Stimulated activated CD8-positive, alpha-beta memory T cell treated with anti-CD3 and anti-CD28 coated beads, Interleukin-4, amount 100 ng/mL, for 4 hours (primary cell): ENCODE measurements at places on chromosomes 5 and 9.

- DNase-seq: no peak
Measured at GRCh38 chr9:113963017-113963620, 87.0 kb downstream of the ZNF618 start.

DNA sequence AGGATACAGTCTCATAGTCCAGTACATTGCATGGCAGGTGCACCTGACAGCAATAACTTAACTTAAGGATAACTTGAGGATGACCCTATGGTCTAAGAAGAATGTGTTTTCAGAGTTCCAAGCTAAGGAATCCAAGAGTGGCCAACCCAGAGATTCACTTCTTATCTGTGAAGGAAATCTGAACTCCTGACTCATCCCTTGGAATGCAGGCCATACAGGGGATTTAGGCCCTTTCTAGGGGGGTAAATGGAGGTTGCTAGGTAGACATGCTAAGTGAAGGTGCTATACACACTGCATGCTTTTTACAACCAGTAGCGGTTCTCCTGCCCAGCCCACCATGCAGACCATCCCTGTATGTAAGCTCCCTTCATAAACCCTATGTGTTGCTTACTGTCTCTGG is 50.4 kb downstream of the HTR1A start:
- DNase-seq: no peak

DNA sequence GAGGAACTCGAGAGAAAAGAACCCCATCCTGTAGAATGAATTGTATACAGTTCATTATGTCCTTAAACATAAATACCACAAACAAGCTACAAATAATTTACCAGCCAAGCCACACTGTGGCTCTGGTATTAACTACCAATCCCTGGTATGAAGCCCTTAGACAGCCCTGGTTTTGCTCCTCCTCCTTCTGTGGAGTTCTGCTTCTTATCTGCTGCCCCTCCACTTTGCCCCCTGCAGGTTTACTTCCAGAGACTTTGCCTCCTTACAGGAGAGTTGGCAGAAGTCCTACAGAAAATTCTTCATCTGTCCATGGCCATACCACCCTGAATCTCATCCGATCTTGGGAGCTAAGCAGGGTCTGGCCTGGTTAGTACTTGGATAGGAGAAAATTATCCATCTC is 219.8 kb downstream of the ACTL7B start:
- DNase-seq: no peak

DNA sequence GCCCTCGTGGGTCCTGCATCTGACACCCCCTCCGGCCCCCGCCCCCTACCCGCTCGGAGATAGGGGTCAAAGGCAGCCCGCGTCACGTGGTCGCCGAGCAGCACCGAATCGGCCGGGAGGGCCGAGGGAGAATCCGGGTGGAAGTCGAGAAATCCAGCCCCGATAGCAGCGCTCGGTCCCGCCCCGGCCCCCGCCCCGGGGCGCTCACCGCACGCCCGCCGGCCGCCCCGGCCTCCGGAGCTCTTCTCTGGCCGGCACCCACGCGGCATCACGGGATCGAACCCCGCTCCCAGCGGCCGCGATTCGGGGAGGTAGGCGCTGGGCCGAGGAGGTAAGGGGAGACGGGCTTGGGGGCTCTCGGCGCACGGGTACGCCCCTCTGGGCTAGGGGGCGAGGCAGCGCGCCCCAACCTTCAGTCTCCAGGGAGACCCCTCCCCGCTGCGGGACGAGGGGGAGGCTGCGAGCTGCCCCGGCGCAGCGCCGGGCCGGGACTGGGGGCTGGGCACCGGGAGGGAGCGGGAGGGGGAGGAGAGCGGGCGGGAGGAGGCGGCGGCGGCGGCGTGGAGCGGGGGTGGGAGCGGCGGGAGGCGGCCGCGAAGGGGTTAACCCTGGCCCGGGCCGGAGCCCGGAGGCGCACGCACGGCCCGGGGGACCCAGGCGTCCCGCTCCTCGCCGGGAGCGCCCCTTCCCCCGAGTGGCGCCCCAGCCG is 22.1 kb upstream of the NDST1 start:
- no peak for DNase-seq

DNA sequence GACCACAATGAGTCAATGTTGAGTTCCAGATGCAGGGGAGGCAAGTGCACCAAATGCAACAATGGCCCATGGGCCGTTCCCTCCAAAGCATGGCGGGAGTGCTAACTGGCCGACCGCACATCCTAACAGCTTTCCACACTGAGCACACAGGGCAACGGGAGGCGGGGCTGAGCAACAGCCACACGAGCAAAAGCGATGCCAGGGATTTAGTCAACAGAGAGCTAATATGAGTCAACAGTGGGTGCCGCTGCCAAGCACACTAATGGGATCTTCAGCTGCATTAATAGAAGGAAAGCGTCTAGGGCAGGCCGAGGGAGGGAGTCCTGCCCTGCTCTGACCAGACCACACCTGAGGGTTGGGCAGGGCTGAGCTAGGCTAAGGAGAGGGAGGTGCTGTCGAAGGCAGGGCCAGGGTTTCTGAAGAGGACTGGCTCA is 4.6 kb downstream of the EPB41L4B start:
- DNase-seq: no peak

GRCh38 chr5:135150767-135151166 is 116.7 kb upstream of the PITX1 start:
- DNase-seq: no peak

GRCh38 chr5:43643750-43644149 is 40.8 kb downstream of the NNT start:
- DNase-seq: no peak

GRCh38 chr9:126085170-126085569 is 241.5 kb upstream of the MVB12B start:
- no peak for DNase-seq

DNA sequence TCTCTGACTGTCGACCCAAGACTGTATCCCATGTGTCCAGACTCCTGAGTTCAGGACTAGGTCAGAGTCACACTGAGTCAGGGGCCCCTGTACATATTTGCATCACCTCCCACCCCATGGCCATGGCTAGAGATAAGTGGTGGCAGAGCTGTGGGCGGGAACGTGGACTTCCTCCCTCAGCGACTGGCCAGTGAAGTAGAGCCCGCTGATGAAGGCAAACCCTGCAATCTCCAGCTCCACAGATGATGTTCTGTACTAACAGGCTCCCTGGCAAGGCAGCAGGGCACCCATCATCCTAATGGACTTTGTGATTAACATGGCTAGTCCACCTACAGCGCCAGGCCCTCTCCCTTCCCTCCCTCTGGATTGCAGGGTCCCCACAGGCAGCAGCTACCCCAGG is 110.5 kb upstream of the LRRTM2 start:
- DNase-seq: no peak

DNA sequence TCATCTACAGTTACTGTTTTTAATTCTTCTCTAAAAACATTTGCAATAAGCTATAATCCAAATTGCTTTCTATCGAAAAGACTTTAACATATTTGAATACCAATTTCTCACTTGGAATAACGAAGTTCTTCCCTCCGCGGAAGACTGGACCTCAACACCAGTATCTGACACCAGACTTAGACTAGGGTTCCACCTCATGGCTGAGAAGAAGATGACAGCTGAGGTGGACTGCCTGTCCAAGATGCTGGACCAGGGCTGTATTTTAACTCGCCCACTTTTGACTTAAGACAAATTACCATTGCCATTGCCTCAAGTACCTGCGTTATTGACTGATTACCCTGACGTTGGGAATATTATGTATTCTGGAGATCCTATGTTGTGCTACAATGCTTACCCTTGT is 34.1 kb downstream of the ZMAT2 start:
- no peak for DNase-seq

- DNase-seq: no peak
Measured at GRCh38 chr5:159345336-159345735, 15.0 kb upstream of the IL12B start.

DNA sequence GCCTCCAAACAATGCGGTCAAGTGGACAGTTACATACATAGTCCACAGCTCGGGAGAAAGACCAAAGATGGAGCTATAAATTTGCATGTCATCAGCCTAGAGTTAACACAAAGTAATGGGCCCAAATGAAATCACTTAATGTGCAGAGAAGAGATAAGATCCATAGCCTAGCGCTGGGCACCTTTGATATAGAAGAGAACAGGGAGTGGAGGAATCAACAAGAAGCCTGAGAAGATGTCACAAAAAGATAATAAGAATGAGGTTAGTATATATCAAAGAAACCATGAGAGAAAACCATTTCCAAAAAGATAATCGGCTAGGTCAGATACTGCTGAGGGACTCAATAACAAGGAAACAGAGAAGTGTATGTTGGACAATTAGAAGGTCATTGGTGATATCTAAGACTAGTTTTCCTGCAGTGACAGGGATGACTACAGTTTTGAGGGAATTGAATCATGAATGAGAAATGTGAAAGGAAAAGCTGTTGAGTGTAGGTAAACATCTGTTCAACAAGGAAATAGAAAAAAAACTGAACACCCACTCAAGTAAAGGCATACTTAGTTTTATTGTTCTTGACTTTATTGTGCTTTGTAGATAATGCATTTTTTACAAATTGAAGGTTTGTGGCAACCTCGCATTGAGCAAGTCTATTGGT is 68.7 kb upstream of the CDH6 start:
- DNase-seq: no peak

GRCh38 chr9:5750569-5750968 is 82.3 kb downstream of the ERMP1 start:
- DNase-seq: no peak

DNA sequence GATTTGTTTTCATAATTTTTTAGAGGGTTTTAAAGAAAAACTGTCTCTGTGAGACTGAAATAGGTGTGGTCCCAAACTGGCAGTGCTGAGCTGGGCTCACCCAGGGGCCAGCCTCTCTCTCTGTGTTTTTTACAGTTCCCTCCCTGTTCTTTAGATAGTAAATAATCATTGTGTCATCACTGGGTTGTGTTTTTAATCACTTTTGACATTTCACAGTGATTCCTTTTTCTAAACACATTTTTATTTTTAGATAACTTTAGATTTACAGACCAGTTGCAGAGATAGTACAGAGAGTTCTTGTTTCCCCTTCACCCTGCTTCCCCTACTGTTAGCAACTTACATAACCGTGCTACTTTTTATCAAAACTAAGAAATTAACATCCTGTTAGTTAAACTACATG is 44.4 kb downstream of the MAP1B start:
- no peak for DNase-seq

DNA sequence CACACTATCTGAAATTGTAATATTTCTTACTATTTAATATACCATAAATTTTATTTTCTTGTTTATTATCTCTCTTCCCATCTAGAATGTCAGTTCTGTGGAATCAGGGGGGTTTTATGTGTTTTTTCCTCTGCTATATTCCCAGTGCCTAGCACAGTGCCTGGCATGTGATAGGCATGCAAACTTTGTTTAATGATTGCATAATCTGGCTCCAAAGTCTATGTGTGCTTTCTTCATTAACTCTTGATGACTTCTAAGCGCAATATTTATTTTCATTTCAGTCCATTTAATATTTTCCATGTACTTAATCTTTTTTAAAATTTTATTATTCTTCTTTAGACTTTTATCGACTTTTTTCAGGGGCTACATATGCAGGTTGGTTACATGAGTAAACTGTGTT is 60.4 kb upstream of the CDK5RAP2 start:
- no peak for DNase-seq

- no peak for DNase-seq
Measured at GRCh38 chr5:64794053-64794770, 25.5 kb downstream of the CWC27 start.

DNA sequence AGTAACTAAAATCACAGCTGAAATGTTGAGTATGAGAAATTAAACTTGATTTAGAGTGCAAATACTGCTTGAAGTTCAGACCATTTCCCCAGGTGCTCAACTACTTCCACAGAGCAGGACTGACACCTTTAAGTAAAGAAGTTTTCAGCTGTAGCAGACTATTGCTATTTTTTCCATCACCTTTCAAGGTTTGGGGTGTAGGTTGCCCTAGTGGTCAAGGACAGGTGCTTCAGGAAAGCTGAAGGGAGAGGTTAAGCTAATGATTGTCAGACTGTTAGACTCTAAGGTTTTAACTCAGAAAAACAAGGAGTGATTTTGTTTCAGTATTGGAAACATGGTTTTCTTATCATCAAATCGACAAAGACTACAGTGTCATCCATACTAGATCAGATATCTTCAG is 162.1 kb downstream of the CCDC192 start:
- no peak for DNase-seq
